Iris pigment epithelial cell (primary cell): ENCODE measurements at places on chromosomes 2 and 18.

GRCh38 chr2:133061874-133062593 is 392.0 kb upstream of the LYPD1 start:
- DNase-seq: peak; percentile 6

DNA sequence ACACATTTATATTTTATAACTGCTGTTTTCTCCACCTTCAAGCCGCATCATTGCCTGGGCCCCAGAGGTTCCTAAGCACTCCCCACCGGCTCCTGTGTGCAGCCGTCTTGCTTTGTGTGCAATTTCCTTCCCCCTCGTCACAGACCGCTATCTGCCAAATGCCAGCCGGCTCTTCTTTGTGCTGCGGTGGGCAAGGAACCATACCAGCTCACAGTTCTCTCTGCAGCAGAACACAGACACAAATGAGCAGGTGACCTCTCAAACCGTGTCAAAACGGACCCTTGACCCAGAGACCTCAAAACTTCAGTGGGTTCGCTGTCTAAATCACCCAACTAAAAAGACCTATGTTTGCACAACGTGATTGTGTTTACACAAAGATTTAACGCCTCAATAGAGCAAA is 58.2 kb downstream of the KLF7 start:
- no peak for DNase-seq

GRCh38 chr18:72867746-72868584 is at the start of gene NETO1:
Gene NETO1, minus strand, starts transcription at chr18:72867987. Its CDS starts 696 bp downstream, at chr18:72867291.
- DNase-seq: no peak

DNA sequence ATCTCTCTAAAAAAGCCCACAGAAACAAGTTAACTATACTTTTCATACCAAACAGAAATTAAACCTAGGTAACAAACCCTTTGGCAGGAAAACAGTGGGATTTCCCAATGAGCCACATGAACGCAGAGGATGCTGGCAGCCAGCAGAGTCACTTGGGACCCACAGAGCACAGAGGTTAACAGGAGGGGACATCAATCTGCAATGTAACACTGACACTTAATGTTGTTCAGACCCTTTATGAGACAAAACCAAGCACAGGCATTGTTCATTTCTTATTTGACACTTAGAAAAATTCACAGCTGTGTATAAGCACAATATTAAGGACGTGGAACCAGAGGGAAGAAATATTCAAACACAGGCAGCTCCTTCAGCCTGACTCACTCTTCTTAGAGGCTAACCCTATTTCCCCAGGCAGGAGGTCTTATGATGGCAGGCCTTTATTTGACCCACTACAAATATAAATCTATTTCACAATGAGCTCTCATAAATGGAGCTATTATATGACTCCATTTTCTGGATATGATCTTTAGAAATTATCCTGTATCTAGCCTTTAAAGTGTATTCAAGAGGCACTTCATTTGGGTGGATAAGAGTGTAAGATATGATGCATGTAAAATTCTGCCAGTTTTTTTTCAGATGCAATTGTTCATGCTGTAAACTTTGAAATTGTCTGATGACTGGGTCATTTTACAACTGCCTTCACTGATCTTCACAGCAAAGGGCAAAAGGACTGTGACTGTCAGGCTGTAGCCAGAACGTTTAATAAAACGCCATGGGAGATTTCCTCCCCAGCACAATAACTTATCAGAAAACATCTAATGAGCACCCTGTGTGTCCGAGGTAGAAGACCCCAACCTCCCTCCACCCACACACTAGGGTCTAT is 132.8 kb upstream of the SATB2 start:
- no peak for DNase-seq

GRCh38 chr2:145036421-145037011 is 516.6 kb upstream of the ZEB2 start:
- no peak for DNase-seq

DNA sequence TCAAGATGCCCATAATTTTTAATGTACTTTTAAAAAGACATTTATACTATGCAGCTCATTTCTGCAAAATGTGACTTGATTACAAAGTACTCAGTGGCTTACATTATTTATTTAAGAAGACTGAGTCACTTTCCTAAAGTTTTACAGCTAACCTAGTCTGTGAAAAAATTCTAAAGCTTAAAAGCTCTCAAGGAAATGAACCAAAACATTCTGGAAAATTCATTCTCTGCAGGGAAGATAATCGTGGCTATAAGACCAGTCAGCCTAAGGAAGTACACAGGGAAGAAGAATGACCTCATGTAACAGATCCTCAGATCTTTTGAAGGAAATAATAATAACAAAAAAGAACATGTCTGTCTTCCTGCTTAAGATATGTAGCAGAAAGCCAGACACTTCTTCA is 232.1 kb upstream of the STK17B start:
- DNase-seq: peak; percentile 60

- DNase-seq: no peak
Measured at GRCh38 chr2:77640924-77641323, 118.7 kb upstream of the LRRTM4 start.

- no peak for DNase-seq
Measured at GRCh38 chr2:85078536-85078935, 54.7 kb upstream of the TCF7L1 start.

DNA sequence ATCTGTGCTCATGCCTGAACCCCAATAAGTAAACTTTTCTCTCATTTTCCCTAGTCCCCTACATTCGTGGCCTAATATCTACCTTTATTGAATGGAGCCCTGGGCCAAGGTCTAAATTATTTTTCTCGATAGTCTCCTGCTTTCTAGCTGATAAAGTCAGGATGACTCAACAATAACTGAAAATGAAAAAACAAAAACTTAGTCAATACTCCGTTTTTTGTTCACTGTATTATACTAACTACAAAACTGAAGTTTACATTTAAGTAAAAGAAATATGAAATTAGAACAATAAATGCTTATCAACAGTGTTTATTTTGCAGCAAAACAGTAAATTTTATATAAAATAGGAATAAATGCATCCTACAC is 32.2 kb downstream of the AOX1 start:
- DNase-seq: no peak

DNA sequence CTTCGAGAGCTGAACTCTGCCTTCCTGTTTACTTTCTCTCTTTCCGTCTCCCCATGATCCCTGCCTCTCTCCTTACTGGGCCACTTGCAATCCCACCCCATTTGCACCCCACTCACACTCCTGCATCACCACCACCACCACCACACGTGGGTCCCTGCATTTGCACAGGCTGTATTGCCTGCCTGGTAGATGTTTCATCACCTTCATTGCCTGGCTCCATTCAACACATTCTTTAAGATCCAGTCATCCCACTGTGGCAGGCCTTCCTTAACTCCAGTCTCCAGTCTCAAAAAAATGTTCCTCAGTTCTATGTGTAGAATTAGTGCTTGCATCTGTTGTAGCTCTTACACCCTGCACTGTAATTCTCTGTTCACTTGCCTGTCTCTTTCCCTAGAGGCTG is 13.9 kb downstream of the NOSTRIN start:
- peak; percentile 94 for DNase-seq

DNA sequence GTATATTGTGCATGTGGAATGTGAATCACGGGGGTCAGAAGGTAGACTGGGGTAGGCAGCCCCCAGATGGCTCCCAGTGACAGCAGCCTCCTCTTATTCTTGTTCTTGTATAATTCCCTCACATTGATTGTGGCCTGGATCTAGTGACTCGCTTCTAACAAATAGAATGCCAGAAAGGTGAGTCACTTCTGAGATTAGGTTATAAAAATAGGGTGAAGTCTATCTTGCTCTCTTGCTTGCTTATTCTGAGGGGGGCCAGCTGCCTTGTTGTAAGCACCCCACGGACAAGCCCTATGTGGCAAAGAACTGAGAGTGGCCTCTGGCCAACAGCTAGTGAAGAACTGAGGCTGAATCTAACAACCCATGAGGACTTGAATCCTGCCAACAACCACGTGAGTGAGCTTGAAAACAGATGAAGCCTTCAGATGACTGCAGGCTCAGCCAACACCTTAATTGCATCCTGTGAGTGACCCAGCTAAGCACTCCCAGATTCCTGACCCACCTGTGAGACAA is 15.6 kb upstream of the RMND5A start:
- peak; percentile 88 for DNase-seq

DNA sequence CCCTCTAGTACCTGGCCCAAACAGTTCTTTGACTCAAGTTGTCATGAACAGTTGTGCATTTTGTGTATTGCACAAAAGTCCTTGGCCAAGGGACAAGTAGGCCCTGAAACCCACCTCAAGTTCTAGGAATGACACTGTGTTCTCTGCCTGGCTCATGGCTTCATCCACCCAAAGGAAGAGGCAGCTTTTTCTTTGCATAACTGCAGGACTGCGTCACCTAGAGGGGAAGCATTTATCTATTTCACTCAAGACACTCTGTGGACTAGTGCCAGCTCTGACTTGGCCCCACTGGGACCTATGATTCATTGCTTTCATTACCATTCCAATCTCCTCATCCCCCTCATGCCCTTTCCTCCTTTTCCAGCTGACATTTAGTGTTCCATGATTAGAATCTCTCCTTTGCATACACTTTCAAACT is 119.3 kb upstream of the SIX2 start:
- peak; percentile 97 for DNase-seq

- DNase-seq: peak; percentile 14
Measured at GRCh38 chr18:68714366-68714711, 569 bp downstream of the TMX3 start.

DNA sequence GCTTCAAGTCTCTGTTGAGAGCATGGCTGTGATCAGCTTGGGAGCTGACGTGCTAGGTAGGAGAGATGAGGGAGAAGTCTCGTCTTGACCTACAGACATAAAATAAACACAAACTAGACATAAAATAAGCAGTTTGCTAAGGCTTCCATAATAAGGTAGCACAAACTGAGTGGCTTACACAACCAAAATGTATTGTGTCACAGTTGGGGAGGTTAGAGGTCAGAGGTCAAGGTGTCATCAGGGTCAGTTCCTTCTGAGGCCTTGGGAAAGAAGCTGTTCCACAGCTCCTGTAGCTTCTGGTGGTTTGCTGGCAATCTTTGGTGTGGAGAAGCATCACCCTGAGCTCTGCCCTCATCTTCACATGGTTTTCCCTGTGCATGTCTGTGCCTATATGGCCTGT is 20.2 kb downstream of the DAW1 start:
- DNase-seq: no peak

DNA sequence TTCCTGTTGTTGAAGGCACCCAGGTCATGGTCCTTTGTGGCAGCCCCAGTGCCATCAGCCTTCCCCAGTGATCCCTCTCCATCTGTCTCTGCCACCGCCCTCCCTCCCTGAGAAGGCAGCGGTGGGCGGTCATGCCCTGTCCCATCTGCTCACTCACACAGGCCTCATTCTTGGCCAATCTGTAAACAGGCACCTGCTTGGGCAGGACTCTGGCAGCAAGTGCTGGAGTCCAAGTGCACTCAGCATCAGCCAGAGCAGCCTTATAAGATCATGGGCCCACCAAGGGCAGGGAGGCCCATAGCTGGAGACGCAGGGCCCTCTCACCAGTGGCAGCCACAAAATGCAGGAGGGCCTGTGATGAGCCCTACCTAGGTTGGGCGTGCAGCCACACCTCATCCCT is 140.9 kb downstream of the TWIST2 start:
- DNase-seq: no peak

DNA sequence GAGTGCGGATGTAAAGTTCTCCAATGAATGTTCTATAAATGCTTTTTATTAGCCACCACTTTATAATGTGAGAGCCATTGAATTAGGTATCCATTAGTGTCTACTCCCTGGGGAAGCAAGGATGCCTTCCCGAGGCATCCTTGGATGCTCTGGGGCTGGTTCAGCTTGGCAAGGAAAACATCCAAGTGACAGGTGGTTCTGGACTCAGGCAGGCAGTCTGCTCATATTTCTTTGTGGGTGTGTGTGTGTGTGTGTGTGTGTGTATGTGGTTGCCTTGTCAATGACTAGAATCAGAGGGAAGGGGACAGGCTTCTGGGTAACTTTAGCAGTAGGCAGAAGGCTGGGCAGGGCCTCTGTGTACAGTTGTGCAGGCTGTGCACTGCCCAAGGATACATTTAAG is 149.2 kb downstream of the TSN start:
- no peak for DNase-seq

DNA sequence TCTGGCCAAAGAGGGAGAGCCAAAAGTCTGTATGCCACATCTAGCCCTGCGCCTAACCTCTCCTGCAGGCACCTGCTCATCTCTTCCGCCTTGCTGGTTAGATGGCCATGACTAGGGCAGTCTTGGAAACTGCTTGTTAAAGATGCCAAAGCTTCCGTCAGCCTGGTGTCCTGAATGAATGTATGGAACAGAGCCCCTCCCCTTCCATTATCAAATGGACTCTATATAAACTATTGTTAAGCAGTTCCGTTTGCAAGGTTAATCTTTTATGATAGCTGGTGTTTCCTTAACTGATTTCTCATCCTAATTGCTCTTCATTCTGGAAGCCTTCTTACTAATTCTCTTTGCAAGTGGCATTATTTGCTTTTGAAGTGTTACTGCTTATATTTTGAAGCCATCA is 87.1 kb downstream of the ATP9B start:
- DNase-seq: peak; percentile 7

DNA sequence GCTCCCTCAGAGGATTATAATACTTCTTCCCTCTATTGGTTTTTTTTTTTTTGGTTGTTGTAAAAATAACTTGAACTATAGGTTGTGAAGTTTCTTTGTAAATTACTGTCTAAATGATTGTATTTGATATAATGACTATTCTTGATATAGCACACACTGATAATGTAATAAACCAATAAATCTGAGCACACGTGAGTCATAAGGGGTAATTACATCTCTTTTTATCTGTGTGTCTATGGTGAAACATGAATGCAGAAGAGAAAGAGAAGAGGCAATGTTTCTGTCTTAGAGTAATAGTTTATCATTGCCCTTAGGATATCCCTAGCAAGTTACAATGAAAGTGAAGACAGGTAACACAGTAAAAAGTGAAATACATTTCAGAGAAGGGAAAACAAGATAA is 64.1 kb upstream of the RAPGEF4 start:
- DNase-seq: no peak

DNA sequence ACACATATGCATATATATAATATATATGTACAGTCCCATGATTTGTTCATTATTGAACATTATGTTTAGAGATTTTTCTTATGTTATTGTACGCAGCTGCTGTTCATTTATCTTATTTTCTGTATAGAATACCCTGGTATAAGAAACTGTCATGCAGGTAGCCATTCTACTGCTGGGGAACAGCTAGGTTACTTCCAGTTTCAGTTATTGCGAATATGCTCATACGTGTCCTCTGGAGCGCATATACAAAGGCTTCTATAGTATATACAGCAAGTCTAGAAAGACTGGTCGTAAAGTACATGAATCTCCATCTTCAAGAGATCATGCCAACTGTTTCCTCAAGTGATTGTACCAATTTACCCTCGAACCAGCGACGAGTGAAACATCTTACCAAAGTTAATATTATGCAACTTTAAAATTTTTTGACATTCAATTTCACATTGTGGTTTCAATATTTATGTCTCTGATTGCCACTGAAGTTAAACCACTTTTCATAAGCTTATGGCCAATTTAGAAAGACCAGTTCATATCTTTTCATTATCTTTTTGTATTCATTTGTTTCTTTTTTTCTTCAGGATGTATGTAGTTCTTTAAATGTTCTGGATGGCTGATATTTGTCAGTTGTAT is 53.5 kb downstream of the RDH14 start:
- DNase-seq: no peak

- no peak for DNase-seq
Measured at GRCh38 chr18:74478880-74479279, 17.3 kb upstream of the CNDP2 start.
